T-helper 17 cell (primary cell): ENCODE measurements at places on chromosomes 7 and 10. TPM values are rescaled to one million over a fixed set of nuclear protein-coding genes. Genes with fewer than 3 reads are reported as not detected.

DNA sequence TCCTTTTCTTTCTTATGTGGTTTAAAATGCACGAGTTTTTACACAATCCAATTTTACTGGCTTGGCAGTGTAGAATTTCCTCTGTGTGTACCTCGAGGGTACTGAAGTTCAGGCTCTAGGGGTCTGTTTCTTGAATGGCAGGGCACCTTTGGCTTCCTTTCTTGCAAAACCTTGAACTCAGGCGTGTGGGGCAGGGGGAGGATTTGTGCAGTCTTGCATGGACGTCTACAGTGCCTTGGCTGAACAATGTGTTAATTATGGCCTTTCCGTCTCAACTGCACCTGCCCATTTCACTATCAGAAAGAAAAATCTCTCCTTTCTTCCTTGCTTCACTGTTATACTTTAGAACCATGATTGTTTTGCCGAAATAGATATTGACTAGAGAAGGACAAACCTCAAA is 570.9 kb downstream of the INHBA start:
- no peak for DNase-seq
- no peak overlapping the region for H3K4me3 ChIP-seq
- H3K36me3 ChIP-seq, result no peaks in the 10 kb centered on the region
- no peaks in the 10 kb centered on the region for H3K4me1 ChIP-seq
- H3K27me3 ChIP-seq, result no peaks in the 10 kb centered on the region
- H3K27ac ChIP-seq, result no peak overlapping the region

- peaks cover 2% of the 10 kb centered on the region for H3K4me1 ChIP-seq
- no peak overlapping the region for H3K27ac ChIP-seq
Observed at GRCh38 chr7:129426482-129426881, 7.8 kb upstream of the STRIP2 start.

DNA sequence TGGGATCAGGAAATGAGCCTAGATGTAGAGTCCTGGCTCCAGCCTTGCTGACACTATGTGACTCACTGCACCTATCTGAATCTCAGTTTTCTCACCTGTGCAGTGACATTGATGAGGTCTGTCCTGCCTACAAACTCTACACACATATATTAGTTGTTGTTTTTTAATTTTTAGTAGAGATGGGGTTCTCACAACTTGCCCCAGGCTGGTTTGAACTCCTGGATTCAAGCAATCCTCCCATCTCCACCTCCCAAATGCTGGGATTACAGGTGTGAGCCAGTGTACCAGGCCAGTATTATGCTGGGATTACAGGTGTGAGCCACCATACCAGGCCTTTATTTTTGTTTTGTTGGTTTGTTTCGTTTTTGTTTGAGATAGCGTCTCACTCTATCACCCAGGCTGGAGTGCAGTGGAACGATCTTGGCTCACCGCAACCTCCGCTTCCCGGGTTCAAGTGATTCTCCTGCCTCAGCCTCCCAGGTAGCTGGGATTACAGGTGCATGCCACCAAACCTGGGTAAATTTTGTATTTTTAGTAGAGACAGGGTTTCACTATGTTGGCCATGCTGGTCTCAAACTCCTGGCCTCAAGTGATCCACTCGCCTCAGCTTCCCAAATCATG is 11.8 kb upstream of the DDIT4 start:
- H3K4me1 ChIP-seq, result peaks cover 41% of the 10 kb centered on the region
- DNase-seq, result no peak
- H3K27me3 ChIP-seq, result no peaks in the 10 kb centered on the region
- H3K4me3 ChIP-seq, result peak overlapping the region; percentile 90
- H3K27ac ChIP-seq, result peak overlapping the region; percentile 88

GRCh38 chr10:86042161-86042560 is 324.4 kb downstream of the GRID1 start:
- no peaks in the 10 kb centered on the region for H3K27me3 ChIP-seq
- H3K27ac ChIP-seq, result no peak overlapping the region
- no peaks in the 10 kb centered on the region for H3K36me3 ChIP-seq
- H3K4me3 ChIP-seq, result no peak overlapping the region
- no peak for DNase-seq

DNA sequence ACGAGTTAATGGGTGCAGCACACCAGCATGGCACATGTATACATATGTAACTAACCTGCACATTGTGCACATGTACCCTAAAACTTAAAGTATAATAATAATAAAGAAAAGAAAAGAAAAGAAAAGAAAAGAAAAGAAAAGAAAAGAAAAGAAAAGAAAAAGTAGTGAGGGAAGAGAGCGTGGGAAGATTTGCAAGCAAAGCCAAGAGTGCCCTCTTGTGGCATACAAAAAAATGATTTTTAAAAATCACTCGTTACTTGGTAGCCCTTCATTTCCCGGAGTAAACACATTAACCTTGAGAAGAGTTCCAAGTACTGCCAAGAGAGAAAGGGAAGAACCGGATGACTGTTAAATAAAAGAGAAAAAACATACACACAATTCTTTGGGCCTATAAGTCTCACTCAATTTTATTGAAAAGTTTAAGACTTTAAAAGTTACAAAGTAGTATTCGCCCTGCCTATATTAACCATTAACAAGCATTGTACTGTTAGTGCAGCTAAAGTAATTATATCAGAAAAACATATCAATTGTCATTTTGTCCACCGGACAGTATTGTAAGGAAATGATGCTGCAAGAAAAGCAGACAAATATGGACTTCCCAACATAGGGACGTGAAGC is 6.2 kb upstream of the CH25H start:
- no peak overlapping the region for H3K27ac ChIP-seq
- DNase-seq, result no peak
- H3K27me3 ChIP-seq, result peaks cover 23% of the 10 kb centered on the region
- H3K4me1 ChIP-seq, result peaks cover 6% of the 10 kb centered on the region
- H3K4me3 ChIP-seq, result no peak overlapping the region

GRCh38 chr7:14639801-14640200 is 262.8 kb downstream of the DGKB start:
- H3K27me3 ChIP-seq, result no peaks in the 10 kb centered on the region
- H3K36me3 ChIP-seq, result no peaks in the 10 kb centered on the region
- H3K4me1 ChIP-seq, result no peaks in the 10 kb centered on the region
- H3K27ac ChIP-seq, result no peak overlapping the region
- no peak for DNase-seq
- no peak overlapping the region for H3K4me3 ChIP-seq

The SORBS1 gene
- total RNA-seq, result 5.0 TPM

The PTPN20 gene
- total RNA-seq, result 0.82 TPM

The BHLHA15 gene
- total RNA-seq, result not detected

DNA sequence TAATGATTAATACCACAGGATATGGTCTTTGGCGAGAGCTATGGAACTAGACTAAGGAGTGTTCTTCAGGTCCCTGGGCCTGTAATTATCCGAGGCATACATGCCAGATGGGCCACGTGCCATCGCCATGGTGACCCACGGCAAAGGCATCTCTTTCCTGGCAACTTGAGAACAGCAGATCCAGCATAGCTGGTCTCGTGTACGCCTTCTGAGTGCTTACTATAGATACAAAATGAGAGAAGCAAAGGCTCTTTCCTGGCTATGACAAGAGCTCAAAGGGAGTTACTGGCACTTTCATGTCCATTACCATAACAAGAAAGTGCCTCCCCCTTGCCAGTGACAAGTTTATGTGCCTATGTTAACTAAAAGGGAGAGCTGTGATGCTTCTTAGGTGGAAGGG is 26.0 kb upstream of the GLI3 start:
- DNase-seq, result no peak
- H3K4me1 ChIP-seq, result no peaks in the 10 kb centered on the region
- H3K36me3 ChIP-seq, result no peaks in the 10 kb centered on the region
- no peak overlapping the region for H3K27ac ChIP-seq
- no peak overlapping the region for H3K4me3 ChIP-seq

- H3K27ac ChIP-seq, result no peak overlapping the region
- H3K27me3 ChIP-seq, result peaks cover 42% of the 10 kb centered on the region
- DNase-seq, result no peak
Observed at GRCh38 chr10:33273295-33274002, 61.0 kb downstream of the NRP1 start.

- peaks cover 39% of the 10 kb centered on the region for H3K4me1 ChIP-seq
- H3K27me3 ChIP-seq, result no peaks in the 10 kb centered on the region
- no peak overlapping the region for H3K27ac ChIP-seq
- DNase-seq, result no peak
- peaks cover 1% of the 10 kb centered on the region for H3K36me3 ChIP-seq
Observed at GRCh38 chr10:7196284-7196683, 214.6 kb downstream of the SFMBT2 start.

- DNase-seq, result no peak
- H3K36me3 ChIP-seq, result no peaks in the 10 kb centered on the region
- H3K27me3 ChIP-seq, result no peaks in the 10 kb centered on the region
- no peak overlapping the region for H3K27ac ChIP-seq
Observed at GRCh38 chr7:32142649-32143048, 72.4 kb upstream of the PDE1C start.
